ENCODE measurements at places on chromosomes 5 and 9.

DNA sequence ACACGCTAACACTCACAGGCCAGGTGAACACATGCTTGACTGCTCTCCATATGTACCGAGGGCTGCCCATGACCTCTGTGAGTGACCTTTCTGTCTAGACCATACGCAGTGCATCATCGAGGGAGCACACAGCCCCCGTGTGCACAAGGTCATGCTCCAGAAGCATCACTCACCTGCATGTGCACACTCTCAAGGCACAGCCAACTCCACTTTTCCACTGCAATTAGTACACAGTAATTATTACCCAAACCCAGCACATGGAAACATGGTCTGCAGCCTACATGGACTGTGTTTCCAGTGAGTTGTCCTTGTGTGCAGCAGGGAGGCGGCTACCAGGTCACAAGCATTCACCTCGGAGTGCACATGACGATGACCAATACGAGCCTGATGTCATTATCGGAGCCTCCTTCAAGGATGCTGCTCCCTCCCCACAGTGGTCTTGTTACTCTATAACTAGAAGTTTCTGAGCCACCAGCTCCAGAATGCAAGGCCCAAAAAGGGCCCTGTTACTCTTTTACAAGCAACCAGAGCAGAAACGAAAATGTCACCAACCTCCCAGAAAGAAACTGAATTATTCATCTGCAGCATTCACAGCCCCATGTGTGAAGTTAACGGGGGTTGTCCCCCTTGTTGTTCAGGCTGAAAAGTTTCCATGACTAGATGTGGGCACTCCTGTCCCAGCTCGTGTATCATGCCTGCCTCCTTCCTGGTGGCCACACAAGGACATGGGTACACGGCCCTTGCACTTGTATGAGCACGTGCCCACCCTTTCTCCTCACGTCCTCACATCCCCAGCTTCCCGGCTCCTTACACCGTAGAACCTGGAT lies 31.2 kb downstream of the SEMA4D start:
- DNase-seq: peak; percentile 48

DNA sequence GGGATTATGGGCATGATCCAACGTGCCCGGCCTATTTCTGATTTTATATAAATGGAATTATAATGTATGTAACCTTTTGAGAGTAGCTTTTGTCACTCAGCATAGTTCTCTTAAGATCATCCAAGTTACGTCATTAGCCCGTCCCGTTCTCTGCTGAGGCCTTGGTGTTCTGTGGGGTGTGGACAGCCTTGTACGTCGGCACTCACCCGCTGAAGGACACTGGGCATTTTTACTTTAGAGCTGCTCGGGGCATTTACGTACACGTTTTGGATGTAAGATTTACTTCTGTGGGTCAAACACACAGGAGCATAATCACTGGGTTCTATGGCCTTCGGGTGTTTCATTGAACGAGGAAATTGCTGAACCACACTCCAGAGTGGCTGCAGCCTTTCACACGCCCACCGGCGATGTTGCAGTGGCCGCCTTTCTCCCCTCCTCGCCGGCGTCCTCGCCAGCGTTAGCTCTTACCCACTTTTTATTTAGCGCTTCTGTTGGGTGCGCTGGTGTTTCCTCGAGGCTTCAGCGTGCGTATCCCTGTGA lies 101.8 kb downstream of the EHMT1 start:
- no peak for DNase-seq

DNA sequence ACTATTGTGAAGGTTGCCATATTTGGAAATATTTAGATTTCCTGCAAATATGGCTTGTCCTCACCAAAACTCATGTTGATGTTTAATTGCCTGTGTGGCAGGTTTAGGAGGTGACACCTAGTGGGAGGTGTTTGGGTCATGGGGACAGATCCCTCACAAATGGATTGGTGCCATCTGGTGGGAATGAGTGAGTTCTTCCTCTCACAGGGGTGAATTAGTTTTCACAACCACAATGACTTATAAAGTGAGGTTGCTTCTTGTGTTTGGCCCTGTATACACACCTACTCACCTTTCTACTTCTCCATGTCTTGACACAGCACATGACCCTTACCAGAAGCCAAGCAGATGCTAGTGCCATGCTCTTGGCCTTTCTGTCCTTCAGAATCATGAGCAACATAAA lies 41.1 kb downstream of the ISOC1 start:
- DNase-seq: no peak

DNA sequence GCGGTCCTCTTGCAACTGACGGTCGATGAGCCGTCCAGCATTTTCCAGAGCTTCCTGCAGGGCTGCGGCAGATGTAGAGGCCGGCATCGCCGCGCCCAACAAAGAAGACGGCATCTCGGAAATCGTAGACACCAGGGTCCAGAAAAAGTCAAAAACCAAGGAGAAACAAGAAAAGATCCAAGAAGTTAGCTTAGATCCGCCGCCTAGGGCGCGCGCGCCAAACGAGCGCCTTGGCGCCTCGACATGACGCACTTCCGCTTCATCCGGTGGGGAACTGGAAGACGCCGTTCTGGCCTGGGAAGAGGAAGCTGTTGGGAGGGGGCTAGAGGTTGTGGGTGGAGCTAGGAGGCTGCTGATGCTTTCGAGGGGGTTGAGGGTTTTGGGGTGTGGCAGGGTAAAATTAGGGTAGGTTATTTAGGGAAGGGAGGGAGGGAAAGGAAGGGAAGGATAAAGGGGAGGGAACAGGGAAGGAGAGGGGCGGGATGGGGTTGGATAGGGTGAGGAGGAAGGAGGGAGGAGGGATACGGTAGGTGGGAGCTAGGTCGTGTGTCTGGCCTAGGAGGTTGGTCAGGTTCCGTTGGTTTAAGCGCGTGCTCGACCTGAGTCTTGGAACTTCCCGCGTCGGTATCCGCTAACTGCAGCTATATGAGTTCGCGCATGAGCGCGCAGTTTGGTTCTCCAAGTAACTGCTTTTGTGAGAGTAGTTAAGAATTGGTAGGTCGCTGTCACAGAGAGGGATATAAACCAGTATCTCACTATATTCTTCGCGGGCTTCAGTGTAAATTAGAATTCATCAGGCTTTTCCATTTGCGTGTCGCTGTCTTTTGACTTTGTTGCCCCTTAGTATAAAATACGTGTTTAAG lies at the start of gene NUP155:
Gene NUP155, minus strand, starts transcription at position 243 of the 863 bp plus-strand sequence. Its CDS starts 129 bp downstream, at position 114.
- peak; percentile 79 for DNase-seq

DNA sequence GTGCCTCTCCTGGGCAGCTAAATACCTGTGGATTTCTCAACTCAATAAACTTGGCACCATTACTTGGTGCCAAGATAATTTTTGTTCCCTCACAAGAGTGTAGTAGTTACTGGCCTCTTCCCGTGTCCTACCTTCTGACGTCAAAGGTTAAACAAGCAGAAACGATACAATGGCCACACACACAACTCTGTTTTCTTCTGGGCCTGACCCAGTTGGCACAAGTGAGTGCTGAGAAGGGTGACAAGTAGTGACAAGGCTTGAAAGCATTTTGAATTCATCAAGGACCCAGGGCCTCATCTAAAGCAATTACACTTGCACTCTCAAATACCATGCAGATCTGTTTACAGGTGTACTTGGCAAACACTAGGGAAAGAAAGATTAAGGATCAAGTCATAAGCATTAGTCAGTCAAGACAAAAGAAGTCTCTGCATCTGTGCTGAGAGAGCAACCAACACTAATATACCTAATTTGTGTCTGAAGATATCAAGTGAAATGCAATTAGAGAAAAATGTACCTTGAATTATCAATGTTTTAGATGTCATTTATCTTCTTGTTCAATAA lies 30.8 kb downstream of the RASEF start:
- no peak for DNase-seq

DNA sequence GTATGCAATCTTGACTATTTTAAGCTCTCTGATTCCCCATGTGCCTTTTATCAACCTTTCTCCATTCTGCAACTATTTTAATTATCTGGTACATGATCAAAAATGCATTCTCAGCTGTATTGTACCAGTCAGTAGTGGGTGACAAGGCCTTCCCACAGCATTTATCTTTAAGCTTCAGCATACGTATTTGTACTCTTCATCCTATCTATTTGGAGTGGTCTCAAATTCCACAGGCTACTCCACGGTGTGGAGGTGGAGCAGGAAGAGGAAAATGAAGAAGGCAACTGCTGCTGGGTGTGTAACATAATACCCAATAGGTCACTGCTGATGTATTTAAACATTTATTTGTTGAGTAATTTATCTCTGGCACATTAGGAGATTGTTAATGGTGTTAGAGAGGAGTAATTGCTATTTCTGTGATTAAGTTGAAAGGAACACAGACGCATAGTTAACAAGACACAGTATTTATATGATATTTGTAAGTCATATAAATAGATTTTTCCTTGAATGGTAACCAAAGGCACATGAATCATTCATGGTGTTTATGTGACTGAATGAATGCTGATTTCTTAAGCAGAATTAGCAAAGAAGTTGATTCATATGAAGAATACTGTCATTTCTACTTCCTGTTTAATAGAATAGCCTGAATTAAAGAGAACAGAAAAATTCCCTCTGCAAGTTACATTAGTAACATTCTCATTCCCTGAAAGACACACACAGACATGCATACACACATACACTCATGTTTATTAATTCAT lies 153.8 kb upstream of the NR3C1 start:
- DNase-seq: no peak

Measured in GM18507 (cell line).